ENCODE measurements at places on chromosomes 12 and 14.
A peak's percentile ranks its signal among the peaks of the same experiment; 100 is the strongest.

DNA sequence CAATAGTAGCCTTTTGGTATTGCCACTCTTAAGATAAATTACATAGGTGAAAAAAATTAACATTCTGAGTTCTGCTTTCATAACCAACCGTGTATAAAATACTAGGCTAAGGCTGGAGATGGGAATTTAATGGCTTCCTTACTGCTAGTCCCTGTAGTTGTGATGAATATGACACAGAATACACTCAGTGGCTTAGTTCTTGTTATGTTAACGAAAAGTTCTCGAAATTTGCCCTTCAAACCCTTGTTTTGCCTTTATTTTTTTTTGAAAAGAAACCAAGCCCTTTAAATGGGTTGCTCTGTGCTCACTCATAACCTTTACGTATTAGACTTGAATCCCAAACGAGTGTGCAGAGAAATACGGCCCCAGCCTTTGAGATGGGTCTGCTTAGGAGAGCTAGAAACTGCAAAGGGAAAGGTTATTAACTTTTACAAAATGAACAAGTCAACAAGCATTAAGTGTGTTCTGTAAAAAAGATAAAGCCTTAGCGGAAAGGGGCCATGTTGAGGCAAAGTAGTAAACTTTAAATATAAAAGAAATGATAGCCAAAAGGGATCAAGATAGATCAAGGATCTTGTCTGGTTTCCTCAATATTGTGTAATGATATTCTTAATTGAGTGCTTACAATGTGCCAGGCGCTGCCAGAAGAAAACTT, 1.7 kb downstream of the NUDT4 start:
- DNase-seq: no peak

- no peak for DNase-seq
These were observed 46.9 kb upstream of the CHPT1 start for GRCh38 chr12:101650346-101651117.

- no peak for DNase-seq
These were observed 4.5 kb downstream of the FICD start for GRCh38 chr12:108519558-108519957.

- no peak for DNase-seq
These were observed 14.4 kb upstream of the CD27 start for GRCh38 chr12:6430124-6430989.

DNA sequence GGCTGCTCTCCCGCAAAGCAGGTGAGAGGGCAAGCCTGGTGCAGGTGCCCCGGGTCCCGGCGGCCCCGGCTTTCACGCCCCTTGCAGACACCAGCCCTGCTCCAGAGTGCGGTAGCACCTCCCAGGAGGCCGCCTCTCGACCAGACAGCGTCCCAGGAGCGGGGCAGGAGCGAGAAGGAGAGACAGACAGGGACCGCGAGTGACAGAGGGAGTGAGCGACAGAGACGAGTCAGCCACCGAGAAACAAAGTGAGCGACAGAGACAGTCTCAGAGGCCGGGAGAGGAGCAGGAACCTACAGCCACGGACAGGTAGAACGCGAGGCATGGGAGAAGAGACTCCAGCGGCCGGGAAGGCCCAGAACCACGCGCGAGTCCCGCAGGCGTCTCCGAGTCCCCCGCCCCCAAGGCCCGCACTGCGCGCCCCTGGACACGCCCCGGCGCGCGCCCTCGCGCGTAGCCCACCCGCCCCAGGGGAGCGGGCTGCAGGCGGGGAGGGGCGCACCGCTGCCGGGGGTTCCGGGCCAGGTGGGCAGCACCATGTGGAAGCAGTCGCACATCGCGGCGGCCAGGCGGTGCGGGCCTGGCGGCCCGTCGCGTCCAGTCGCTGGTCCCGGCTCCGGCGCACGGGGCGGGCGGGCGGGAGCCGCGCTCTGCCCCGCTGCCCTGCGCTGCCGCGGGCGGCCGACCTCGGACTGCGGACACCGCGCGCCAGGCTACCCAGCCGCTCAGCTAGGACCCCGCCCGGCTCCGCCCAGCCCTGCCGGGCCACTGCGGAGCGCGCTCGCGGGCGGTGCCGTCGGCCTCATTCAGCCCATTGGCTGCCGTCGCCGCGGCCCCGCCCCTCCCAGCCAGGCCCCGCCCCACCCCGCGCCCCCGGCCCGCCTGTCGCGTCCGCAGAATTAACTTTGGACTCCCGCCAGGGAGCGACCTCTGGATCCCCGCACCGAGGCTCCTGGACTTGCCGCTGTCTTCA, at the start of gene AHNAK2:
TSS of gene AHNAK2 (minus strand) at position 694 of the 973 bp plus-strand sequence. CDS start at position 557, 137 bp downstream.
- DNase-seq: no peak

- peak; percentile 41 for DNase-seq
These were observed 480 bp downstream of the ITPK1 start for GRCh38 chr14:93115069-93115820.

DNA sequence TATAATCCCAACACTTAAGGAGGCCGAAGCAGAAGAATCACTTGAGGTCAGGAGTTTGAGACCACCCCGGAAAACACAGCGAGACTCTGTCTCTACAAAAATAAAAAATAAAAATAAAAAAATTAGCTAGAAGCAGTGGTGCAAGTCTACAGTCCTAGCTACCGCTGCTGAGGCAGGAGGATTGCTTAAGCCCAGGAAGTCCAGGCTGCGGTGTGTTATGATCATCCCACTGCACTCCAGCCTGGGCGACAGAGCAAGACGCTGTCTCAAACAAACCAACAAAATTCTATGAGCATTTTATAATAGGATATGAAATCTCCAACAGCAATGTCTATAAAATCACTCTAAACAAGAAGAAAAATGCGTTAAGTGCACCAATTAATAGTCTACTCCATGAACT, 75.3 kb downstream of the PPP1R12A start:
- no peak for DNase-seq

DNA sequence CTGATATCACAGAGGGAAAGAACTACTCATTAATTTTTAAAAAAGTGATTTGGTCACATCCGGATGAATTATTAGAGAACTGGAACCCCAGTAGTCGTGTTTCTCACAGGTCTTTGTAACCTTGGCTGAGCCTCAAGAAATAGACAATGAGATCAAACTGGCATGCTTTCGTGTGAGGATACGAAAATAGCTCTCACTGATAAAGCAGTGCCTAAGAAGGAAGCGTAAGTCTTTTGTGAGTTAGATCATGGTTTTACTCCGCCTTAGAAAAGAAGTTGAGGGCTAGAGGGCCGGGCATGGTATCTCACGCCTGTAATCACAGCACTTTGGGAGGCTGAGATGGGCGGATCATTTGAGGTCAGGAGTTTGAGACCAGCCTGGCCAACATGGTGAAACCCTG, 33.8 kb upstream of the GALNT16 start:
- DNase-seq: no peak

DNA sequence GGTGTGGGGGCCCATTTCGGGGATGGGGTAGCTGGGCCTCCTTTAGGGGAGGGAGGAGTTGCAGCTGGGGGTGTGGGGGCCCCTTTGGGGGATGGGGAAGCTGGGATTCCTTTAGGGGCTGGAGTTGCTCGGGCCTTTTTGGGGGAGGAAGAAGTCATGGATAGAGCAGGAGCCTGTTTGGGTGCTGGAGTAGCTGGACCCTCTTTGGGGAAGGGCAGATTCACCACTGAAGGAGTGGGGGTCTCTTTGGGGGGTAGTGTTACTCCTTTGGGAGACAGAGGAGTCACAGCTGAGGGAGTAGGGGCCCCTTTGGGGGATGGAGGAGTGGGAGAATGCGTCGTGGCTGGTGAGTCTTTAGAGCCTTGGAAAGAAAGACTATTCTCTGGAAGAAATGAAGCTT, 6.5 kb downstream of the NACA start:
- no peak for DNase-seq

GRCh38 chr12:39393179-39393578, 49.7 kb downstream of the KIF21A start:
- no peak for DNase-seq

GRCh38 chr14:34450958-34451357, 11.1 kb downstream of the SPTSSA start:
- no peak for DNase-seq

GRCh38 chr12:114774197-114774596, 90.2 kb upstream of the TBX3 start:
- no peak for DNase-seq

DNA sequence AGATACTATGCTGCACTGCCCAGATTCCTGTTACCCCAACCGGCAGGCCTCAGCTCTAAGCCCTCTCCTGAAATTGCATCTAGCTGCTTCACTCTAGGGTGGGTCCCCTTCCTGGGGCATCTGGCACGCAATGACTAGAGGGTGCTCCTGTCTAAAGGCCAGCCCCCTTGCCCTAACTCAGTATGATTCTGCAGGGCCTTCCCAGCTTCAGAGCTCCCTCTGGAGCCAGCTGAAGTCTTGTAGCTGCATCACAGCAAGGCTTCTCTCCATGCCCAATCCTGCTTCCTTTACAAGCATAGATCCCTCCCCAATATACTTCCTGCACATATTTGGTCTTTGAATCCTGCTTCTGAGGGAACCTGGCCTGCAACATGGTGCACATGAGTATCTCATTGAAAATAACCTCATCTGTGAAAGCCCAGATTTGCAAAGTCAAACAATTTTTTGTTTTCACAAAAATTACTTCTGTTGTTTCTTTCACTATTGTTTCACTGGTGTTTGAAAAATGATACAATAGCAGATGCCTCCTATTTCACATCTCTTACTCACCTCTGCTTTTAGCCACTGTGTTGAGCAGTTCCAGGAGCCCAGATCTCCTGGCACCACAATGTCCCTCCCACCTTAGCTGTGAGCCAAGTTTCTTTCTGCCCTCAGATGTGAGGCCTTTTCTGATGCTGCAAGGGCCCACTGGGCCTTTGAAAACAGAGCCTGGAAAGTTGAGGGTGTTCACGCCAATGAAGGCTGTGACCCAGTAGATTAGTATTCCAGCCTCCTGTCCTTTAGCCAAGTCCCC, 169.5 kb upstream of the EGLN3 start:
- no peak for DNase-seq

DNA sequence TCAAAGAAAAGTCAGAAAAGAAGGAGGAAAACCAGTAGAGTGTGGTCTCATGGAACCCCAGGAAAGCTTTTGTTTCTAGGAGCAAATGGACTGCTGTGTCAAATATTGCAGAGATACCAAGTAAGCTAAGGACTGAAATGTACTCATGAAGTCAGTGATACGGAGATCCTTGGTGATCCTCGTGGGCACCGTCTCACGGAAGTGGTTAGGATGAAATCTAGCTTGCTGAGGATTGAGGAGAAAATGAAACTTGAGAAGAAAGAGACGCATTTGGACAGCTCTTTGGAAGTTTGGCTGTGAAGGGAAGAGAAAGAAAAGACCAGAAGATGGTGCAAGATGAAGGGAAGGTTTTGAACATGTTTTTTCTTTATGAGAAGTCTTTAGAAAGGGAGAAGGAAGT, 104.0 kb upstream of the CCND2 start:
- DNase-seq: no peak

DNA sequence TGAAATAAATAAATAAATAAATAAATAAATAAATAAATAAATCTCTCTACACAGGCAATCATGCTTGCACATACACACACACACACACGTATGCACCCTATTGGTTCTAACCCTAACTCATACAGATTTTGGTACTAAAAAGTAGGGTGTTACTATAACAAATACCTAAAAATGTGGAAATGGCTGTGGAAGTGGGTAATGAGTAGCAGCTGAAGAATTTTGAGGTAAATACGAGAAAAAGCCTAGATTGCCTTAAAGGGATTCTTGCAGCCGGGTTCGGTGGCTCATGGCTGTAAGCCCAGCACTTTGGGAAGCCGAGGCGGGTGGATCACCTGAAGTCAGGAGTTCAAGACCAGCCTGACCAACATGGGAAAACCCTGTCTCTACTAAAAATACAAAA, 15.7 kb upstream of the SLC2A3 start:
- no peak for DNase-seq

- DNase-seq: no peak
These were observed 16.5 kb downstream of the UBE3B start for GRCh38 chr12:109493938-109494337.

DNA sequence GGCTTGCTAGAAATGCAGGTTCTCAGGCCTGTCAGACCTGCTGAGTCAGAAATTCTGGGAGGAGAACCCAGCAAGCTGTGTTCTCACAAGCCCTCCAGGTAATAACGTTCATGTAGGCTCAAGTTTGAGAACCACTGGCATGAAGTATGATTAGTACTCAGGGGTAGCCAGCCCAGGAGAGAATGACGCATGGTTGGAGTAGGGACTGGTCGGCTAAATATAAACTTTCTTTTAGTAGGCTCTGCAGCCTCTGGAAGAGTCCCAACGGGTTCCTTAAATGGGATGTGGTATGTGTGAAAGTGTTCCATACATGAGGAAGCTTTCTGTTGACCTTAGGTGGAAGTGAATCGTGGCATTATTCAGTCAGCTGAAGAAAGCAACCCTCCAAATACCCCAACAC, 209.3 kb downstream of the SLC41A2 start:
- no peak for DNase-seq

DNA sequence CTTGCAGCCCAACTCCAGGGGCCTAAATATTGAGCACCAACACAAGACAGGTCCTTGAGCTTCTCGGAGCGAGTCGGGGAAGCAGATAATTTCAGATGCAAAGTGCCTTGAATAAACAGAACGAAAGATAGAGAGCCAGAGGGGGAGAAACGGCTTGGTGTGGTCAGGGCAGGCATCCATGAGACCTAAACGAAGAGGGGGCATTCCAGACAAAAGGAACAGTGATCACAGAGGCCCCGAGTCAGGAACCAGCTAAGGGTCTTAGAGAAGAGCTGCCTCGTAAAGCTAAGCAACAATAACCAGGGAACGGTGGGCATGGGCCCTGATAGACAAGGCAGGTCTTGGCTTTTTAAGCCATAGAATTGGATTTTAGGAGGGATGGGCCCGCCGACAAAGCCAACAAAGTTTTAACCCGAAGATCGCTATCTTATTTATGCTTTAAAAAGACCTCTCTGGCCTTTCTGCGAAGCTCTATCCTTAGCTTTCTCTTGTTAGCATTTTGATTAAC, 421 bp upstream of the ACADS start:
- no peak for DNase-seq

Data from activated naive CD4-positive, alpha-beta T cell (primary cell).